AG04449 (cell line): ENCODE measurements at places on chromosomes 6 and 20.

GRCh38 chr20:16283978-16284377 is 289.3 kb downstream of the KIF16B start:
- DNase-seq: no peak

DNA sequence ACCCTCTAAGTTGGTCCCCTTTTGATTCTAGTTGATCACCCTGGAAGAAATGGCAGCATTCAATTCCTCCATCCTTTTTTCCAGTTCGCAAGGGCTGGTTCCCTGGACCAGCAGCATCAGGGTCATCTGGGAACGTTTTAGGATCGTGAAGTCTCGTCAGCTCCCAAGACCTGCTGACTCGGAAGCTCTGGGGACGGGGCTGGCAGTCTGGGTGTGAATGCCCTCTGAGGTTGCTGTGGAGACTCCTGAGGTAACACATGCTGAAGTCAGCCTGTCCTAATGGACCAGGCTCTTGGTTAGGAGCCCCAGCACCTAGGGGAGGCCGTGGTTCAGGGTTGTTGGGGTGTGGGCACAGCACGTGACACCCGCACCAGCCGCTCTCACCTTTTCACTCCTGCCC is 164.1 kb downstream of the SYNDIG1 start:
- DNase-seq: no peak

GRCh38 chr6:12359036-12359435 is 68.9 kb downstream of the EDN1 start:
- DNase-seq: no peak

DNA sequence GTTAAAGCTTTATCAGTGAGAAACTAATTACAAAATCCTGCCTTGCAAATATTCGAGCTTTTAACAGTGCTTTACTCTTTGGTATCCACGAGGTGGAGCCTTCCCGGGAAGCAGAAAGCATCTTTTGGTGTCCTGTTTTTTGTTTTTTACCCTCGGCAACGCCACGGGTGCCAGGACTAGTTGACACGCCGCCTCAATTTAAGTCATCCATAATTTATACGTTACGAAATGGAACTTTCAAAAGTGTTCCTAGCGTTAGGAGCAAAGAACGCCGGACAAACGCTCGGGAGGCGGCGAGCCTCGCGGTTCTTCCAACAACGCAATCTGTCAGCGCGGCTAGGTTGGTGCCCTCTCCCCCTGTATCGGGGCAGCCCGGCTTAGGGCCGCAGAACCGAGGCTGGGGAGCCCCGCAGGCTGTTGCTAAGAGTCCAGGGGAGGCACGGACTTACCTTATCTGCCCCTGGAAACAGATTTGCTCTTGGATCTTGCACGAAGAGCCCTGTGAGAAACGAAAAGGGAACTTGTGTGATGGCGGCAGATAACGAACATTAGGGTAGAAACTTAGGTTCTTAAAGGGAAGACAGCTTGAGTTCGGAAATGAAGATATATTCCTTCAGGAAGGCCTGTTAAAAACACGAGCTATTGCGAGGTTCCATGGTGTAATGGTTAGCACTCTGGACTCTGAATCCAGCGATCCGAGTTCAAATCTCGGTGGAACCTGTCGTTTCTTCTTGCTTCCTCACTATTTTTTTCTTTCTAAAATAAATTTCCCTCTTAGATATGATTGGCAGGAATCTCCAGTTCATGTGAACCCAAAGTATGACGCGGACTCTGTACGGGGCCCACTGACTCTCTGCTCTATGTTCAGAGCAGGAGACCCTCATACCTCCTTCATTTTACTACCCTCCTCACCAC is 46.2 kb upstream of the ZNF184 start:
- peak; percentile 63 for DNase-seq

GRCh38 chr6:11785415-11785773 is 6.8 kb upstream of the ADTRP start:
- no peak for DNase-seq

GRCh38 chr6:113434641-113435040 is 422.5 kb upstream of the MARCKS start:
- DNase-seq: no peak

- DNase-seq: no peak
Observed at GRCh38 chr6:170263410-170263809, 27.5 kb downstream of the DLL1 start.

DNA sequence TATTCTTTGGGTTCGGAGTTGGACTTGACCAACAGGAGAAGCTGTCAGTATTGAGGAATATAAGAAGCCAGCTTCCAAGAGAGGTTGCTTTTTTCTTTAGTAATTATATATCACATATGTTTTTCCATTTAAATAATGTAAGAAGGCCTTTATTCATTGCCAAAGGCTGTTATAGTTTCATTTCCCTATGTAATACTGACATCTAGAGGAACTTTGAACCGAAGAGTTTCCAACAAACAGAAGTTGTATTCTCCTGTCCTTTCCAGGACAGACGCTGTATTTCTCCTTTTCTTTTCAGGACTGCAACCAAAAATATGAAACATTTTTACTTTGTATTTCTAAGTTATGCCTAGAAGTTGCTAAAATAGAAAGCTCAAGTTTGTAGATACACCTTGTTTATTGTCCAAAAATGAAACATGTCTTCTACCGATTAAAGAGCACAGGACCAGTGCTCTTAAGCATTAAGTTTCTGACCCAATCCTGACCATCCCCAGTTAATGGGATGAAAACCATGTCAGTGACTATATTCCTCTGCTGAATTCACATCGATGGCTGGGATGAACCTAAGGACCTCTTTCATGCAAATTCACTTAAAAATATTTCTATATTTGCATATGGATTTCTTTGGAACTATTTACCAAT is 55.1 kb downstream of the MYLK4 start:
- DNase-seq: no peak

GRCh38 chr6:132816660-132817059 is 2.3 kb downstream of the RPS12 start:
- DNase-seq: no peak

- no peak for DNase-seq
Observed at GRCh38 chr6:87282743-87283142, 39.6 kb upstream of the SMIM8 start.

GRCh38 chr20:46573234-46573633 is 22.8 kb upstream of the OCSTAMP start:
- no peak for DNase-seq

GRCh38 chr6:169868458-169868857 is 117.0 kb downstream of the ERMARD start:
- no peak for DNase-seq

DNA sequence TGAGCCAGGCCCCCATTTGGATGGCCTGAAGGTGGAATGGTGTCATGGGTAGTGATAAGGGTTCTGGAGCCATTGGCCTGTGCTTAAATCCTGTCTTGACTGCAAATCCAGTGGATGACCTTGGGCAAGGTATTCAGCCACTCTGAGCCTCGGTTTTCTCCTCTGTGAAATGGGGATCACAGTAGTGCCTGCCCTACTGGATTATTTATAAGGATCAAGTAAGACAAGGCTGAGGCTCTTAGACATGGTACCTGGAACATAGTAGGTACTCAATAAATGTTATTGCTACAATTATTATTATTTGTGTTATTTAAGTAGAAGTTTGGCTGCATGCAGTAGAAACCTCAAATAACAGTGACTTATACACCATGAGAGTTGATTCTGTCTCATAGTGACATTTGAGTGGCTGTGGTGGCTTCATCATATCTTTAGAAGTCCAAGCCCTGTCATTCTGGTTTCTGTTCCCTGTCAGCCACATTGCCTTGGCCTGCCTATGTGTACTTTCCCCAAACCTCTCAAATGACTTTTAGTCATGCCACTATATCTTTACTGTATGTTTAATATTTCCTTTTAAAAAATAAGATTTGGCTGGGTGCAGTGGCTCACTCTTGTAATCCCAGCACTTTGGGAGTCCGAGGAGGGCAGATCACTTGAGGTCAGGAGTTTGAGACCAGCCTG is 37.6 kb upstream of the CHMP4B start:
- no peak for DNase-seq

GRCh38 chr6:118548136-118548535 is at the start of gene PLN:
Gene PLN, plus strand, starts transcription at chr6:118548296. Its CDS starts 10,626 bp downstream, at chr6:118558922.
- DNase-seq: no peak

DNA sequence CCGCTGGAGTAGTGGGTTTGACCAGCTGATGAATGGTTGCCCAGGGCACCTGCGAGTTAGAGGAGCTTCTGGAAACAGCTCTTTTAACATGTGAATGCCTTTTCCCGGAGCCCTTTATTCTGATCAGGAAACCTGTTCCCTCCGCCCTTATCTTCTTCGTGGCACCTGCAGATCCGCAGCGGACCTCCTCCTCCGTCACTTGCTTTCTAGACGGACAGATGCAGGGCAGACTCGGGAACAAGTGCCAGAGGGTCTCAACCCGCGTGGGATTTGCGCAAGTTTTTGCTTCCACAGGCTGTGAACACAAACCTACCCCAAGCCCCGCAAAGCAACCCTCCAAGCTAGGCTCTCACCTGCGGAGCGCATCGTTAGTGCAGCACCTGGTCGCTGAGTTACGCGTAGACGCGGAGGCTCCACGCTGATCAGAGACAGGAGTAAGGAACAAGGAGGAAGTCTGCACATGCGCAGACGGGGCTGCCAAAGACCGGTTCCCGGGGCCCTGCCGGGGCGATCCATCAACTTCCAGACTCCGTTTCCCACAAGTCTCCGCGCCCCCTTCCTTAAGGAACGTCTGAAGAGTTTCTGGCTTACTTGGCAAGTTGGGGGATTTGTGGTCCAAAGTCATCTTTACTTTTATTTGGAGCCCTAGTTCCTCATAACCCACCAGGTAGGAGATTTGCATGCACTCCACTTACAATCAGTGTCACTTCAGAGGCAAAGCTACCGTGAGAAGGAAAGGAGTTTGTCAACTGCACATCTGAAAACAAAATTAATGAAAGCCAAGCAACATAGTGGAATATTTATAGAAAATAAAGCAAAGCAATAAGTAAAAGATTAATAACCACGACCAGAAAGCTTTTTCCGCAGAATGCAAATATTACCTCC is 52.7 kb upstream of the ELMO2 start:
- no peak for DNase-seq
